ENCODE measurements at places on chromosomes 5 and 9.

GRCh38 chr5:115246361-115246991 lies 16.2 kb downstream of the PGGT1B start:
- DNase-seq: peak; percentile 70

GRCh38 chr5:17443333-17444130 lies 54.5 kb upstream of the TAF11L2 start:
- DNase-seq: no peak

- DNase-seq: no peak
These were observed 48.2 kb upstream of the LMX1B start for GRCh38 chr9:126565336-126566128.

DNA sequence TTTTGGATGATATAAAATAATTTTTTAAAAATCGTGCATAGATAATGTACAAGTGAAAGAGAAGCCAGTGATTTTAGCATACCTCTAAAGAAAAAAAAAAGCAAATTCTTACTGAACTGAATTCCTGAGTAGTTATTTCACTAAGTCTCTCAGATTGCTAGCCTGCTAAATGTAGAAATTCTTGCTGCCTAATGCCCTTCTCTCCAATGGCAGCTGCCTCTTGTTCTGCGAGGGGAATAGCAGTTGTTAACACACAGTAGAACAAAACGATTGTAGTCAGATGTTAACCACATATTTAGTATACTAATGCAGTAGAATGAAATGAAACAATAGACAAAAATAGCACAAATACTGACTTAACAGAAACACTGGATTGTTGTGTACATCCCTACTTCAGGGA lies 26.8 kb downstream of the SMAD5 start:
- no peak for DNase-seq

DNA sequence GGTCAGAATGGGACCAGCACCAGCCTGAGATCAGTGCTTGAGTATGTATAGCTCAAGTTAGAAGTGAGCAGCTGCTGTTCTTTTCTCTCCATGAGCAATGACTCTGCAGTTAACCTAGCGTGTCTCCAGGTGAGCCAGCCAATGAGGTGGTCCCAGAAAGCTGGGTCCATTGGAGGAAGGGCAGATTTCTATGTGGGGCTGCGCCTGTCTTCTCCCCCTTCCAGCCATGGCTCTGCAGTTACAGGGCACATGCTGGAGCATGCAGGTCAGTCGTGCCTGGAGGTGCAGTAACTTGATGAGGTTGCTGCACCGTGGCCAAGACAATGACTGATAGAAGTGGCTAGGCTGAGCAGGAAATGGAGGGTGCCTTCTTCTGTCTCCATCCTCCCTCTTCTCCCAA lies 29.6 kb upstream of the CXCL14 start:
- DNase-seq: no peak

- DNase-seq: no peak
These were observed 40.3 kb upstream of the EQTN start for GRCh38 chr9:27337236-27337635.

DNA sequence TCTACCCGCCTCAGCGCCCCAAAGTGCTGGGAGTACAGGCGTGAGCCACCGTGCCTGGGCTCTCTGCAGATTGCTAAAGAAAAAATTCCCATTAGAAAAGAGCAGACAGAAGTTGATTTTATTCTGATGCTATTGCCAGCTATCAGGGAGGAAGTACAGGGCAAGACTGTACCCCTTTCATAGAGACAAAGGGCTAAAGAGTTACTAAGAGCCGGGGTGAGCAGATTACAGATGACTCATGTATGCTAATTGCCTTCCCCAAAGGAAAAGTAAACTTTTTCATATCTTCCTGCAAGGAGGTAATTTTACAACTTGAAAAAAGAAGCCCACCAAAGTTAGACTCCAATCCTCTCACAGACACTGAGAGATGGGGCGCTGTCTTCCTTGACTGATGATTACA lies 42.3 kb upstream of the MCTP1 start:
- peak; percentile 44 for DNase-seq
